ENCODE measurements at places on chromosomes 3 and 15. TPM values are rescaled to one million over a fixed set of nuclear protein-coding genes. Genes with fewer than 3 reads are reported as not detected.

DNA sequence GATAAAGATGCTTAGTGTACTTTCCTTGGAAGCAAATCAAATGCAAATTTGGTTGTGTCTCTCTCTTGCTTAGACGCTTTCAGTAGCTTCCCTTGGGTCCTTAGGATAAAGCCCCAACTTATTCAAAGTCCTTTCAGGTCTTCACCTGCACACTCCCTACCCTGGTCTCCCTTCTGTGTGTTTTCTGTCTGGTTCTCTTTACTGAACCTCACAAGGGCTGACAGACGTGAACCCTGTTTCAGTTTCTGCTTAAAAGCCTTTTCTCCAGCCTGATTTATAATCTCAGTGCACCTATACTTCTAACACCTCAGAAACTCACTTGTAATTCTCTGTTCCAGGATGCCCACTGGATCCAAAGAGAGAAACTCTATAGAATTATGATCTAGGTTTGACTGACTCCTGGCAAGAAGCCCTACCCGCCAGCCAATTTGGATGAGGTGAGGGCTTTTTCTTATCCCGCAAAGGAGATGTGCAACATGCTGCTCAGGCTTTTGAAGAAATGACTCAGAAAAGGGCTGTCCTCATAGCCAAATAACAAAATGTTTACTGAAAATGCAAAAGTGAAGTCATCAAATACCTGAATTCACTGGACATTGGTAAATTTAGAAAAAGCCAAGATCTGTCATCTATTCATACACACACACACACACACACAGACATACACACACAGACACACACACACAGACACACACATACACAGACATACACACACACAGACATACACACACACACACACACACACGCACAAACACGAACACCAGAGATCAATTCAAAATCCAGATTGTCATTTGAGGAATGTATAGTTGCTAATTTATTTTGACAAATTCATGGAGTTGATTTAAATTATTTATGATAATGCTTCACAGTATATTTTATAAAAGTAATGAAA lies 102.4 kb upstream of the EOMES start:
- no peak for DNase-seq

DNA sequence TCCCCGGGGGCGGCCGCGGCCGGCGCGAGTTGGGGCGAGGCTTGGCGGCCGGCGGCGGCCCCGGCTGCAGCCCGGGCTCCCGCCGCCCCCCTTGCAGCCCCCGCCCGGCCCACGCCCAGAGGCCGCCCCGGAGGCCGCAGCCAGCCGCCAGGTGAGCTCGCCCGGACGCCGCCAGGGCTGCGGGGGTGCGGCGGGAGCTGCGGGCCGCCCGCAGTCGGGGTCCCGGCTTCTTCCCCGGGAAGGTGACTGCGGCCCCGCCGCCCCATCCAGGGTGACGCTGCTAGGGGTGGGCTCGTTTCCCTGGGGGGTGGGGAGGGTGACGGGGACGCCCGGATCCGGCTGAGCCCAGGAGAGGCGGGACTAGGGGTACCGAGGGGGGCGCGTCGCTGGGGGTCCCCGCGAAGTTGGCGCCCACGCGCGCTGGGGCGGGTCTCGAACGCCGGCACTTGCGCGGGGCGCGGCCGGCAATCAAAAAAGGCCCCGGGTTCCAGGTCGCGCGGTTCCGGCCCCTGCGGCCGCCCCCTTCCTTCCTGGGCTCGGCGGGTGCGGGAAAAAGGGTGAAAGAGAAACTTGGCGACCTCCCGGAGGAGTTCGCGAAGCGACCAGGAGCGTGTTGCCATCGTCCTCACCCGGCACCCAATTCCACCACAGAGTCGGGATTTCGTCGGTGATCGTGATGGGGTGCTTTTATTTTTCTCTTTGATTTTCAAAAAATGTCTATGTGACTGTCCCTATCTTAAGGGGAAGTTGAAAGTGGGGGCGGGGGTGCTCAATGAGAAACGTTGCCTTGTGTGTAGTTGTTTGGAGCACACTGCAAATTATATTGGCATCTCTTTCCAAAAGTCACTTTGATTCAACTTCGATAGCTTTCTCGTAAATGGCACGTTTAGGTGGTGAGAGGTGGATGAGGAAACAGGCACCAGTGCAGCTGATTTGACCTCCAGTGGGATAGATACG lies 619 bp downstream of the ATXN7 start:
- DNase-seq, result peak; percentile 70

GRCh38 chr15:45586601-45587094 lies 531 bp upstream of the BLOC1S6 start:
- DNase-seq, result no peak

DNA sequence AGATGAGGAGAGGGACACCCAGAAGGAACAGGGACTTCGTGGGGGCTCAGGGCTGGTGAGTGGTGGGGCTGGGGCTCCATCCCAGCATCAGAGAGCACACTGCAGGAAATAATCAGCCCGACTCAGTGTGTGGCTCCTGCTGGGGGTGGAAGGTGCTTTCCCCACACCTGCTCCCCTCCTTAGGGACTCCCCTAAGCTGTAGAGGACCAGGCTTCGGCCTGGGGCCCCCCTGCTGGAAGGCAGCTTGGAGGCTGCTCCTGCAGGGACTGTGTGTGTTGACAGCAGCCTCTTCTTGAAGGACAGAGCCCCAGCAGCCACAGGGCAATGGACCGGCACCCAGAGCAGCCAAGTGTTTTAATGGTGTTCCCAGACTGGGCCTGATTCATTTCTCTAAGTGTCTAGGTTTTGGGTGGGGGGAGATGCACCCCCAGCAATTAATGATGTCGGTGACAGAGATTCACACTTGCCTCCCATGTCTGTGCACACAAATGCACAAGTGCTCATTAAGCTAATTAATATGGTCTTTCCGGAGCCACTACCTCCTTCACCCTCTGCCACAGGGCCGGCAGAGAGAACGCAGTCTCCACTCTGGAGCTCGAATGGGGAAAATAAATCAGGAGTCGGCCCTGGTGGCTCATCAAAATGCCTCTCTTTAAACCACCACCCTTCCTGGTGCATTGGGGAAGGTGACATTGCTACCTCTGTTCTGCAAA lies 16.9 kb upstream of the FGD5 start:
- DNase-seq, result no peak

GRCh38 chr3:7625021-7625420 lies 764.1 kb downstream of the GRM7 start:
- DNase-seq, result no peak

DNA sequence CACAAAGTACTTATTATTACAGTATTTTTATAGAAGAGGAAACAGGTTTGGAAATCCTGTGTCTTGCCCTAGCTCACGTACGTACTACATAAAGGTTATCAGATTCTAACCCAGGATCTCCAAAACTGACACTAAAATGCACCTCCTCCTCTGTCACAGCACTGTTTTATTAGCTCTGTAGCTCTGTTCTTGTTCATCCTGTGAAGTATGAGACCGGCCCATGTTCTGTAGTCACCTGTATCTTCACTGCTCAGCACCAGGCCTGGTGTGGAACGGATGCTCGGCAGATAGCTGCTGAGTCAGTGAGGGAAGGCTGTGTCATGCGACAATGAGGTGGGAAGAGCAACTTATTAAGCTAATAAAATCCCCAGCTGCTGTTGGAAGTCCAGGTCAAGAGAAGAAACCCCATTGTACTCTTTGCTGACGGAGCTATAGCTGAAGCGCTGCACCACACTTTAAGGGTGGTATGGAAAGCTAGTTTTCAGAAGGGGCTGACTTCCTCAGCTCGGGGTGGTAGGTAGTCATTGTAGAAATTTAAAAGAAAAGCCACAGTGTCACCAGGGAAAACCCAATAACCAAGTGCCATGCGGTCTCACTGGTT lies 22.8 kb downstream of the BCL2A1 start:
- no peak for DNase-seq

- no peak for DNase-seq
Observed at GRCh38 chr15:101213147-101213546, 38.7 kb downstream of the CHSY1 start.

- DNase-seq, result no peak
Observed at GRCh38 chr3:187694801-187695200, 7.6 kb downstream of the RTP2 start.

DNA sequence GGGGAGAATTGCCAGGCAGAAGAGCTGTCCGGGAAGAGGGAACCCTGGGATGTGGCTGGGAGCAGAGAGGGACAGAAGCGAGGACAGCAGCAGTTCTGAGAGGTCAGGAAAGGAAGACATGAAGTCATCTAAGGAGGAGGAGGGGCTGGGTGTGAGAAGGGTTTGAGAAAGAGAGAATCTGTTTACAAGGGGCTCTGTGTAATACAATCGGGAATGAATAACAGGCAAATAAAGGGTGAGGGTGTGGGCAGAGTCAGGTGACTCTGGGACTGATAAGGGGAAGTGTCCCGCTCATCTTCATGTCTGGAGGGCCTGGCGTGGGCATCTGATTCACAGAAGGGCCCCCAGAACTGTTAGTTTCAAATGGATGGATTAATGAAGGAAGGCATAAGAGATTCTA lies 191.3 kb downstream of the XXYLT1 start:
- DNase-seq, result no peak

DNA sequence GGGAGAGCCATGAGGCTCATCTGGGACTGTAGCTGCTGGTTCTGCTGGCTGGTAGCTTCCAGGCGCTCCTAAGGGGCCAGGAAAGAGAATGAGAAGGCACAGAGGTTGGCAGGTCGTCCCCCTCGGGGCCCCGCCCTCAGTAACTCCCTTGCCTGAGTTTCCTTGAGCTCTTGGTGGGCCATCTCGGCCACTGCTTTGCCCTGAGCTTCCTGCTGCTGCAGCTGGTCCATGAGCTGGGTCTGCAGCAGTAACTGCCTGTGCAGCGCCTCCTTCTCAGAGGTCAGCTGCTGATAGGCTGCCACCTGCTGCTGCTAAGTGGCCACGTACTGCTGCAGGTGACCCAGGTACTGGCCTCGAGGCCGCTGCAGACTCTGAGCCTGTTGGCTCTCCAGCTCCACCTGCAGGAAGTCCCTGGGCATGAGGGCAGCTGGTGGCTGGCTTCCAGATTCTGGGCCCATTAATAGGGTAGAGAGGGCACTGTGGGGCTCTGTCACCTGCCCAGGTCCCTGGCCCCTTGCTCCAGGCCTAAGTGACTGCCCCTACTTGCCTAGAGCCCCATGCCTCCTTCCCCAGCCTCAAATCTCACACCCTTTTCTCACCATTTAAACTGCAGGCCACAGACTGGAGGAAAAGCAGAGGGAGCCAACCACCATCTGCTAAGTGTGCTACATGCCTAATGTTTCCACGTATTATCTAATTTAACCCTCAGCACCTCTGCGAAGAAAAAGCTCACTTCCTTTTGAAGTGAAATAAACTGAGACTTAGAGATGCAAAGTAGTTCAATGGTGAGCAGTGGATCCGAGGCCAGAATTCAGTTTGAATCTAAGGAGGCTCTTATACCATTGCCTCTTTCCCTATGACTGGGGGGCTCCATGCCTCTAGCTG lies 10.8 kb upstream of the VPS33B start:
- peak; percentile 74 for DNase-seq

GRCh38 chr15:89429023-89429422 lies 67.4 kb downstream of the RHCG start:
- DNase-seq, result no peak

DNA sequence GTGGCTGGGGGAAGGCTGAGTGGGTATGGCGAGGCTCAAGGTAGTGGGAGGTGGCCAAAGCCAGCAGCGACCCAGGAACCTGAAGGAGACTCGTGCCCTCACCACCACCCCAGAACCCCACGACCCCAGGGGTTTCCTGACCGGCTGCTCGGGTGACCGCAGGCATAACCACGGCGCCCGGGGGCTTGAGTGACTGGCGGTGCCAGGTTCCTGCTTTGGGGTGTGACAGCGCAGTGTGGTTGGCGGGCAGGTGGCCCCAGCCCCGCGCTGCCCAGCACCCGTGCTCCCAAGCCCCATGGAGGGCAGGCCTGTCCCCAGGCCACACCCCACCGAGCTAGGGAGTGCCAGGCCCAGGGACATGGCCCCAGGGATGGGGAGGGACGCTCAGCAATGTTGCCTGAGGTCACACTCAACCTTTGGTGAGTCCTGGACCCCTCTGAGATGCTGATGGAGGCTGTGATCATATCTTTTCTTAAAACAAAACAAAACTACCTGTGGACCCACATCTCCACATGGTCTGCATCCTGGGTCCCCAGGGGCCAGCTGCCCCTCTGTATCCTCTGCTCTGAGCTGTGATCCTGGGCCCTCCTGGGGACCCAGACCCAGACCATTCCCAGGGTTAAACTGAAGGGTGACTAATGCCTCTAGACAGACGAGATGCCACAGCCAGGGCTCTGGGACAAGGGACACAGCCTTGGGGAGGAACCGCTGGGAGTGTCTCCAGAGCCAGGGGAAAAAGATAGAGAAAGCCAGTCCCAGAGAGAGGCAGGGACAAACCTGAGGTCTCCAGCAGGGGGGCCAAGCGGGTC lies 13.0 kb downstream of the DNAJB8 start:
- peak; percentile 46 for DNase-seq

DNA sequence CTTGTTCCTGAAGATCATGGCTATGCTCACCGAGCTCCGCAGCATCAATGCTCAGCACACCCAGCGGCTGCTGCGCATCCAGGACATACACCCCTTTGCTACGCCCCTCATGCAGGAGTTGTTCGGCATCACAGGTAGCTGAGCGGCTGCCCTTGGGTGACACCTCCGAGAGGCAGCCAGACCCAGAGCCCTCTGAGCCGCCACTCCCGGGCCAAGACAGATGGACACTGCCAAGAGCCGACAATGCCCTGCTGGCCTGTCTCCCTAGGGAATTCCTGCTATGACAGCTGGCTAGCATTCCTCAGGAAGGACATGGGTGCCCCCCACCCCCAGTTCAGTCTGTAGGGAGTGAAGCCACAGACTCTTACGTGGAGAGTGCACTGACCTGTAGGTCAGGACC lies 35.2 kb downstream of the NR1I2 start:
- DNase-seq, result no peak

DNA sequence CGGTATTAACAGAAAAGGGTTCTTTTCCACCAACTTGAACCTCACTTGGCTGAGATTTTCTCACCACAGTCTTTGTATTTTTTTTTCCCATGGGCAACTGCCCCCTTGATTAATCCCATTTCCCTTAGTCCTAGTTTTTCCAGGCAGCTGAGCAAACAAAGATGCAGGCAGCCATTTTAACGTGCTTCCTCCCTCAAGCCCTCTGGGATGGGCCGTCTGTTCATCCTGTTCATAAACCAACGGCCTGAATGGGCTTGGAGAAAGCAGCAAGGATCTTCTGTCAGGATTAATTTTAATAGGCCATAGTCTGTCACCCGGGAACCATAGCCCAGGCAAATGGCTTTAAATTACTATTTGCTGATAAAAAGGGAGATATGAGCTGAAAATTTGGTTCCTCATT lies 10.4 kb upstream of the POLR2M start:
- no peak for DNase-seq

- no peak for DNase-seq
Observed at GRCh38 chr3:114120211-114120610, 58.6 kb downstream of the DRD3 start.

- peak; percentile 71 for DNase-seq
Observed at GRCh38 chr15:83837945-83838571, 184.1 kb downstream of the ADAMTSL3 start.

- DNase-seq, result no peak
Observed at GRCh38 chr3:137845194-137845593, 81.1 kb downstream of the SOX14 start.

Gene ARPC4
- 70.8 TPM for total RNA-seq

Gene COPS2
- 77.0 TPM for total RNA-seq

Gene ITIH1
- total RNA-seq, result not detected

Gene SLC25A26
- total RNA-seq, result 45.9 TPM

Gene DNAH12
- total RNA-seq, result not detected

Gene GP5
- not detected for total RNA-seq

All from Right ventricle myocardium inferior (tissue), 1 donor.